ENCODE measurements at places on chromosomes 6 and 20.

DNA sequence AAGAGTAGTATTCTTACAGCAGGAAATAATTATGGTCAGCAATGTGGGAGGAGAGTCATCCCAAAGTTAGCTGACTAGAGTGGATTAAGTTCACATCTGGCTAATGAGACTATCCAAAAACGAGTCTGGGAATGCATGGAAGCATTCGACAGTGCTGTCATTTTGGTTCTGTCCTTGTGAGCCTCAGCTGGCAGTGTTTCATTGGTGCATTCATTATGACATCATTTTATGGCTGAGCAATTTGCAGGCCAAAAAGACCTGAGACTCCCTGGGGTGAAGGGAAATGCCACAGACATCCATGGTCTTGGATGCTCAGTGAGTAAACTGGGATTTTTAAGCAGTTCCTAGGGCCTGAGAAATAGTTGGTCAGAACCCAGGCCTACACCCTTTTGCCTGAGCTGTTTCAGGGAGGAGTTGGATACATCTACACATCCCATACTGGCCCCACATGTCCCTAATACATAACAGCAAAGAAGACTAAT is 196.4 kb upstream of the CCN2 start:
- no peak for DNase-seq

DNA sequence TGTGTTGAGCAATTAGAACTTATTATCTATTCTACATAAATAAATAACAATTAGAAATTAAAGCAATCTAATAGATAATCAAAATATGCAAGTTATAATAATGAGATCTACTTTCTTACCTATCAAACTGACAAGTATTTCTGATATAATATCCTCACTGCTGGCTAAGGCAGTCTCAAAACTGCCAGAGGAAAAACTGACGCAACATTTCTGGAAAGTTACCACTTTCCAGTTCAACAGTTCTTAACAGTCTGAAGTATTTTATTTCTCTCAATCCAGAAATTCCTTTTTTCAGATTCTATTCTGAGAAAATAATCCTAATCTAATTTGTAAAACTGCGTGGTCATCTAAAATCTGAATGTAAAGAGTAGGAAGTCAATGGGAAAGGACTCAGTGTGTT is 121.0 kb downstream of the TRDN start:
- no peak for DNase-seq

GRCh38 chr6:132760256-132760655 is 2.6 kb upstream of the VNN2 start:
- no peak for DNase-seq

- DNase-seq: no peak
Measured at GRCh38 chr6:35044145-35044745, 96.9 kb downstream of the TCP11 start.

GRCh38 chr6:25511376-25511775 is 140.6 kb upstream of the SCGN start:
- no peak for DNase-seq

DNA sequence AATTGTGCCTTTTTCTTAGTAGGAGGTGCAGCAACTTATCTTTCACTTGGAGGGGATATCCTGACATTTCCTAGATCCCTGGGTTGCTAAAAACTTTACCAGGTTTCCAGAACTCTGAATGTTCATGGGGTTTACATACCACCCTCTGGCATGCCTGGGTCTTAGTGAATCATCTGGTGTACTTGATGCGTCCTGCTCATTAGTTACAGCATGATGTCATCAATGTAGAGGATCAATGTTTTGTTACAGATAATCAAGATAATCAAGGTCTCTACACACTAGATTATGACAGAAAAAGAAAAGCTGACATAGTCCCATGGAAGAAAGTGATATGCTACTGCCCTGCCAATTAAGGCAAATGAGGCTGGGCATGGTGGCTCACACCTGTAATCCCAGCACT is 27.0 kb downstream of the FITM2 start:
- DNase-seq: no peak

DNA sequence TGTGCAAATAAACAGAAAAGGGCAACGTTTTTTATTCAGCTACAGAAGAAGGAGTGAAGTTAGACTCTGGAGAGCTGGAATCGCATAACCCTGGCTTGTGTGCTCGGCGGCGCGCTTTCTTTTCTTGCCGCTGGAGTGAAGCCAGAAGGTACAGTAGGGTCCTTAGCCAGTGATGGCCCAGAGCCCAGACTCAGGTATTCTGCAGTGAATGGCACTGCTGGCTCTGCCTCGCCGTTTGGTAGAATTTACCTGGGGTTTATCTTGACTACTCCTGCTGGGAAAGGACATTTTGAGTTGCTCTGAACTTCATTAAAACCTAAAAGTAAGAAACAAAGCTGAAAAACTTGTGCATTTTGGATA is 56.9 kb upstream of the TIAM2 start:
- no peak for DNase-seq

DNA sequence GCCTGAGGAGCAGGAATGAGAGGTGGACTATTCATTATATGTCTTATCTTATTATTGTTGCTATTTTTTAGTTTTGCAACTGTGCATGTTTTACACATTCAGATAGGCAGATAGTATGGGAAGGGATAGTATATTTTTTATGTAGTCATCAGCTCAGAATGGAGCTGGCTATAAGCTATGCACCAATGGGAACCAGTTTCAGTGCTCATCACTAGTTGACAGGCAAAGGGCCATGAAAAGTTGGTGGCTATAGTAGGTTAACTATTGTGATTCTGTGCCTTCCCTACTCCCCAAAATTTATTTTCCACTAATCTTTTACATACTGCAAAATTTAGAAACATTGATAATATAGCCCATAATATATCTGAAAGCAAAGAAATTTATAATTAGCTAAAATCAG is 5.3 kb upstream of the UBD start:
- DNase-seq: no peak

DNA sequence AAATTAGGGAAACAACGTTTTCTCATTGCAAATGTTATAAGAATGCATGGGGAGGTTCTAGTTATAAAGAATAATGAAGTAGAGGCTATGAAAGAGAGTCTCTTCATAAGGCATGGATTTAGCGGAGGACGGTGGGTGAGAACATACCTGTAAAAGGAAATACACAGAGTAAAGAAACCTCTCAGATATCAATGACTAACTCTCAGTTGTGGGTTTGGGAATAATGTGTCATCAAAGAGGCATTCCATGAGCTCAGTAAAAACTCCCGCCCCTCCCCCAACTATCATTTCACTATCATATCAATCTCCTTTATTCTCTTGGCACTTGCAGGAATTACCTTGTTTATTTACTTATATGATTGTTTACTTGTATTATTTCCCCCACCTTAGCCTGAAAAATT is 695.4 kb downstream of the PTPRT start:
- no peak for DNase-seq

GRCh38 chr20:1912053-1912452 is 16.8 kb downstream of the SIRPA start:
- DNase-seq: no peak

DNA sequence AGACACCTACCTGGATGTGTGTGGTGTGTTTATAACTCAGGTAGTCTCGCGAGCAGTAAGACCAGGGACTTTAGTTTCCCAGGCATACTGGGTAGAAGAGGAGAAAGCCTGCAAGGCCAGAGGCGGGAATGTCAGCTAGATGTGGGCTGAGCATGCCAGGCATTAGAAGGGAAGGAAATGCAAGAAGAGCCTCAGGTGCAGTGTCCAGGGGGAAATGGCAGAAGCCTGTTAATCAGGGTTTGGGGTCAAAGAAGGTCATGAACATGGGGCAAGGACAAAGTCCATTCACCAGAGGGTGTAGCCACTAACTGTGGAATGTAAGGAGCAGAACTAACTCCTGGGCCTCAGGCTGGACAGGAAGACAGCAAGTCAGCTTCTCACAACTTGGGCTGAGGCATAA is 305.0 kb downstream of the SMOC2 start:
- no peak for DNase-seq

DNA sequence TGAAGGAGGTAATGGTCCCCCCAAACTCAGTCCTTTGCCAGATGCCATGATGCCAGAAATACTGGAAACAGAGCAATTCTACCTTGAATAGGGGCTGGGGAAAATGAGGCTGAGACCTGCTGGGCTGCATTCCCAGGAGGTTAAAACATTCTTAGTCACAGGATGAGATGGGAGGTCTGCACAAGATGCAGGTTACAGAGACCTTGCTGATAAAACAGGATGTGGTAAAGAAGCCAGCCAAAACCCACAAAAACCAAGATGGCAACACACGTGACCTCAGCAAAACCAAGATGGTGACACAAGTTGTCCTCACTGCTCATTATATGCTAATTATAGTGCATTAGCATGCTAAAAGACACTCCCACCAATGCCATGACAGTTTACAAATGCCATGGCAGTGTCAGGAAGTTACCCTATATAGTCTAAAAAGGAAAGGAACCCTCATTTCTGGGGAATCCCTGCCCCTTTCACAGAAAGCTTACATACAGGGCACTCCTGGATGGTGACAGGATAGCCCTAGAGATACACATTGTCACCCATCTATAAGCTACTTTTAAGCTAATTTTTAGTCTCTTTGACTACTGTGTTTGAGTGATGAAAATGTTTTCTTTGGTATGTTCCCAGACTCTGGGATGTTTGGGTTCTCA is 979.7 kb downstream of the TBC1D32 start:
- no peak for DNase-seq

DNA sequence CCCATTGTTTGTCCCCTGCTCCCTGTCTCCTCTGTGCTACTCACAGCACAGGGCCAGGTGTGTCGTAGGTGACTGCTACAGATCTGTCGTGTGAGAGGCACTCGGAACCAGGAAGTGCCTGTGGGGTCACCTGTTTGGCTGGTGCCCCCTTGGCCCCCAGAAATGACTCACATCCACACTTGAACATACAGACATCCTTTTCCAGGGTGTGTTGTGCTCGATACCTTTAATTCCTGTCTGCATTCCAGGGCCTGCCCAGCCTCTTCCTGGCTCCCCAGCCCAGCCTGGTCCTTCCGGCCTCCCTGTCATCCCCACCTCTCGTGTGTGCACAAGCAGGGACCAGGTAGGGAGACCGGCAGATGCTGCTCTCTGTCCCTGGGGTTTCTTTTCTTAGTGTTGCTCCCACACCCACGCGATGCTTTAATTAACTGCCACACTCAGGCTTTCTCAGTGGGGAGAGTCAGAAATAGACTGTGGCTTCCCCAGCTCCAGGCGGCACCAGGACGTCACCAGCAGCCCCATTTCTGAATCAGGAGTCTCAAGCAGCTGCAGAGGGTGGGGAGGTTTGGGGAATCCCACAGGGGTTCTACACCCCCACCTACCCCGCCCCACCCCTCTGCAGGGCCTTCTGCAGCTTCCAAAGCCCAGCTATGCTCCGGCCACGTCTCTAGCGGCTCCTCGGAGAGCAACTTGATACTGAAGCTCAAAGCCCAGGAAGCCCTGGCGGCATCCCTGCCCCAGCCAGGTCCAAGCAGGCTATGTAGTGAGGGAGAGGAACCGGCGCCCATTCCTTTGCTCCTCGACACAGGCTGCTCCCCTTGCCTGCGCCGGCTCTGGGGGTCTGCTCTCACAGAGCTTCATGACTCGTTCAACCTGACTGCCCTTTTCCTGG is 102.2 kb downstream of the SYCP2 start:
- DNase-seq: no peak

Data from stimulated activated CD4-positive, alpha-beta T cell treated with anti-CD3 and anti-CD28 coated beads, TNF-alpha, amount 100 ng/mL, for 24 hours (primary cell).